ENCODE measurements at places on chromosomes 5 and 9.

- no peak for ATAC-seq
Observed at GRCh38 chr5:90530736-90531487, 1.5 kb upstream of the LYSMD3 start.

GRCh38 chr5:98301547-98301946 is 471.9 kb upstream of the RGMB start:
- no peak for ATAC-seq

DNA sequence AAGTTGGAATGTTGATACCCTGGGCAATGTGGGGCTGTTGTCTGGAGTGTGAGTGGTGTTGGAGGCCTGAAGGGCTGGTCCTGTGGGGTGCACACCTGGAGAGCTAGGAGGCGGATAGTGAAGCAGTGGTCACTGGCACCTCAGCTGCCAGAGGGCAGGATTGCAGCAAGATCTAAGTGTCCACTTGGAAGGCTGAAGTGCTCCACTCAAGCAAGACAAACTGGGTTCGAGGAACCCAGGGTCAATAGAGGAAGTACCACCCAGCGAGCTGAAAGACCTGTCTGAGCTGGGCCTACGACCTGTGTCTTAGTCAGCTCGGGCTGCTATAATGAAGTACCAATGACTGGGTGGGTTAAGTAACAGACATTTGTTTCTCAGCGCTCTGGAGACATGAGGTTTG is 39.7 kb upstream of the TJP2 start:
- no peak for ATAC-seq

- no peak for ATAC-seq
Observed at GRCh38 chr5:14735944-14736343, 71.4 kb downstream of the OTULIN start.

DNA sequence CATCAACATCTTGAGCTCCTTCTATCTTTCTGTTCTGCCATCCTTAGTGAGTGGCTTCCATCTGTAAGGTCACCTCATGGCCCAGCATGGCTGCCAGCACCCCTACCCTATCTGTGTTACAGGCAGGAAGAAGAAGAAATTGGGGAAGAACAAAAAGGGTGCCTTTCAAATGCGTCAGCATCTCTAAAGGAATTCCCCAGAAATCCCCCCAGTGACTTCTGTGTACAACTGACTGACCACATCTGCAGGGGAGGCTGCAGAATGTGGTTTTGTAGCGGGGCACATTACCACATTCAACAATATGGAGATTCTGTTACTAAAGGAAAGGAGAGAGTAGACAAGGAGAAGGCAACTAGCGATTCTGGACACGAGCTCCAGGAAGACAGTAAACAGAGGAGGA is 40.1 kb downstream of the ALG2 start:
- ATAC-seq, result no peak

- no peak for ATAC-seq
Observed at GRCh38 chr5:132083071-132083678, 9.6 kb downstream of the CSF2 start.

DNA sequence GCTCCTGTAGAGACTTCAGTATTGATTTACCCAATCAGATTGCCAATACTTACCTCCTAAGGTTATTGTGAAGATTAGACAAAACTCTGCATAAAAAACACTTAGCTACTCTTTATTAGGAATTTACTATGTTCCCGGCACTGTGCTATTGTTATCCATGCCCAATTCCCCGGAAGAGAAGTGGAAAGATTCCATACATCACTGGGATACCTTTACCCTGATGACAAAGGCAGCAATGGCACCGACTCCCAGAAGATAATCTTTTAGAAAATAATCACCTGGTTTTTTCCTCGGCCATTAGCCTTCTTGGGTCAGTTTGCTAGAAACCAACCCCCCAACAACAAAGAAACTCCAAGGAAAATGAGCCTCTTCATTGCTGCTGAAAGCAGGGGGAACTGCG is 226.0 kb downstream of the SNX18 start:
- no peak for ATAC-seq

- no peak for ATAC-seq
Observed at GRCh38 chr9:111035543-111036428, 2.5 kb downstream of the LPAR1 start.

DNA sequence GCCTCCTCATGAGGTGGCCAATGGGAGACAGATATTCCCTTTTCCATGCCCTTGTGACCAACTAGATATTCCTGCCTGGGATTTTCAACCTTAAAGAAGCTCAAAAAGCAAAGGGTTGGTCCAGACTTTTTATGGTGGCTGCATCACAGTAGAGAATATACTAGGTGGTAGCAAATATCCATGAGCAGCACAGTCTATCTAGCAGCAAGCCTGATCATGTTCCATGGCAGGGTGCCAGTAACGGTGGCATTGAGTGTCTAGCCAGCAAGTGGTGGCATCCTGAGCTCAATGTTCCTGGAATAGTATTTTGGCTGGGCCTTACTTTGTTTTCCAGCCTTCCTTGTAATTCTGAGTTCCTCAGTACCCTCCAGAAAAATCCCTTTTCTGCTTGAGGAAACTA is 25.8 kb downstream of the CDC25C start:
- no peak for ATAC-seq

DNA sequence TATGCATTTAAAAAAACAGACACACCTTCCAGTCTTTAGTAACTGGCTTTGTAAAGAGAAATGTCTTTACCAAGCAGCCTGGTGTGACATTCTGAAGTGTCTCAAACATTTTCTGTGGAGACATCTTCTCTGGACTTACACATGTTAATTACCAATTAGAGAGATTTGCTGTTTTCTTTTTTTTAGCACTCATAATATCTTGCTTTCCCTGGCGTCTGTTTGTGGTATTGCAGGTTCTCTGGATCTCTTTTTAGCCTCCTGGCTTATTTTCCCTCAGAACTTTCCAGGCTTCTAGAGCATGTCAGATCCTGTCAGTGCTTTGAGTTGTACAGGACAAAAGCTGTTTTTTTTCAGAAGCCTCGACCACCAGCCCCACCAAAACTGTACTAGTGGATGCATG is 92.5 kb downstream of the MSX2 start:
- ATAC-seq, result no peak

DNA sequence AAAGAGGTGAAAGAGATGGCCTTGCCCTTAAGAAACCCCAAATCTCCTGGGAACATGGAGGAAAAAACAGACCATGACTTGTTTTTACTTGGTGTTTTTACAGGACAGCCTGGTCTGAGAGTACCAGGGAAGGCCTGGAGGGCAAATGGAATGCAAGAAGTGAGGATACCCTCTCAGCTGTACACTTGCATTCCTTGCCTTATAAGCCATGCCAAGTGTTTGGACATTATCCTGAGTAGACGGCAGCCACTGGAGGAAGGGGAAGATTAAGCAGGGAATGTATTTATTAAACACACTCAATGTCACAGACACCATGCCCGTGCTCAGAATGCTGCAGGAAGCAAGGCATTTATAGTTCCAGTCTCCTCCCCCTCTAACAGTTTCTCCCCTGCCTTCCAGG is 581.4 kb downstream of the CDK5RAP2 start:
- ATAC-seq, result no peak

GRCh38 chr5:99133921-99134320 is 205.1 kb upstream of the CHD1 start:
- ATAC-seq, result no peak

- ATAC-seq, result no peak
Observed at GRCh38 chr5:25905646-25906045, 1132.7 kb downstream of the CDH9 start.
